ENCODE measurements at places on chromosomes 13 and 19. TPM values are rescaled to one million over a fixed set of nuclear protein-coding genes. Genes with fewer than 3 reads are reported as not detected.

- no peaks in the 10 kb centered on the region for H3K27me3 ChIP-seq
- no peaks in the 10 kb centered on the region for H3K4me1 ChIP-seq
- H3K4me3 ChIP-seq = no peak overlapping the region
- no peak for DNase-seq
These were observed 148.4 kb downstream of the AKAP11 start for GRCh38 chr13:42420304-42420703.

DNA sequence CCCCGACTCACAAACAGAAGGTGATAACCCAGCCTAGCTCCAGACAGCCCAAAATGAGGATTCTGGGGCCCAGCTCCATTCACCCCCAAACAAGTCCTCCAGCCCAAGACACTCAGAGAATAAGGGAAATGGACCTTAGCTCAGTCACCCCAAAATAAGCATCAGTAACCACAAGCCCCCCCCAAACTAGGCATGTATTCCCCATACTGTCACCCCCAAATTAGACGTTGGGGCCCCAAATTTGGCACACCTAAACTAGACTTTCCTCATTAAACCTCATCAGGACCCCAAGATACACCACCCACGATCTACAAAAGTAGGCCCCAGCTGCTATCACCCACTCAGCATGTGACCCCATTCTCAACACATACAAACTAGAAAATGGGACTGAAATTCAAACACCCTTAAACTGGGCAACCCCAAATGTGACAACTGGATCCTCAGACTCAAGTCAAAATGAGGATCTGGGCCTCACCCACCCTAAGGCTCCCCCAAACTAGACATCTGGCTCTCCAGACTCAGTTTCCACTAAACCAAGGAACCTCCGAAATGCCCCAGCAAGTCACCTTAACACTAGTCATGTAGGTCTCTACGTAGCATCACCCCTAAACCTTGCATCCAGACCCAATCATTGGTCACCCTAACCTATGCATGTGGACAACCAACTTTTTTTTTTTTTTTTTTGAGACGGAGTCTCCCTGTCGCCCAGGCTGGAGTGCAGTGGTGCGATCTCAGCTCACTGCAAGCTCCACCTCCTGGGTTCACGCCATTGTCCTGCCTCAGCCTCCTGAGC, 13.4 kb upstream of the ERFL start:
- no peak overlapping the region for H3K4me3 ChIP-seq
- no peaks in the 10 kb centered on the region for H3K36me3 ChIP-seq
- H3K4me1 ChIP-seq = no peaks in the 10 kb centered on the region

DNA sequence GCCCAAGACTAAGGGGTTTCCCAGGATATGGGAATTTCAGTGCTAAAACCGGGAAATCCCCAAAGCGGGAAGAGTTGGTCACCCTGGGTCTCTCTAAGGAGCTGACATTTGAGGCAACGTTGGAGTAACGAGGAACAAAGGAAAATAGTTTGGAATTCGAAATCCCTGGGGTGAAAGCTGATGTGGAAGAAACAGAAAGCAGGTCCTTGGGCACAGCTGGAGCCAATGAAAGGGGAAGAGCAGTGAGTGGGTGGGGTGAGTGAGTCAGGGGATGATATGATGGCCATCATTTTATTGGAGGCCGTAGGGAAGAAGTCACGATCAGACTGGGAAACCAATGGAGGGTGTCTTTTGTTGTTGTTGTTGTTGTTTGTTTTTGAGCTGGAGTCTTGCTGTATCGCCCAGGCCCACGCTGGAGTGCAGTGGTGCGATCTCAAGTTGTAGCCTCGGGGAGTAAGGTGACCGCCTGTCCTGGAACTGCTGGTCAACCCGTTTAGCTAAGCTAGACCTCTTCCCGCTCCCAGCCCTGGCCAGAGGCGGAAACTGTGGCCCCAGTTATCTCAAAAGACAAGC, 3.4 kb upstream of the RFX2 start:
- no peaks in the 10 kb centered on the region for H3K4me1 ChIP-seq
- H3K4me3 ChIP-seq = no peak overlapping the region
- DNase-seq = no peak
- no peaks in the 10 kb centered on the region for H3K27me3 ChIP-seq
- H3K36me3 ChIP-seq = no peaks in the 10 kb centered on the region

DNA sequence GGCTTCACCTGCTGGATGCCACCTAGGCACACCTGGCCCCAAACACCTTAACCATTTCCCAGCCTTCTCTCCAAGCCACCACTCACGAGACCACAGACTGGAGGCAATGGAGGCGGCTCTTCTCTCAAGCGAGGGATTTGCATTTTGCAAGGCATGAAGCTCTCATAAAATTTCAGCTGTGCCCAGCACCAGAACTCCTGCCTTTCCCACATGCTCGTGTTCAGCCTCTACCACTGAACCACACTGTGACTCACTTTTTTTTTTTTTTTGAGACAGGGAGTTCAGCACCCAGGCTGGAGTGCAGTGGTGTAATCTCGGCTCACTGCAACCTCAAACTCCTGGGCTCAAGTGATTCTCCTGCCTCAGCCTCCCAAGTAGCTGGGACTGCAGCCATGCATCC, 10.6 kb downstream of the NANOS3 start:
- peaks cover 2% of the 10 kb centered on the region for H3K27me3 ChIP-seq
- no peaks in the 10 kb centered on the region for H3K4me1 ChIP-seq
- H3K27ac ChIP-seq = no peak overlapping the region

GNG7 gene
- total RNA-seq = 0.83 TPM

GRCh38 chr19:19531951-19532805, 3.5 kb downstream of the YJEFN3 start:
- H3K36me3 ChIP-seq = peaks cover 2% of the 10 kb centered on the region
- no peaks in the 10 kb centered on the region for H3K27me3 ChIP-seq
- H3K4me3 ChIP-seq = no peak overlapping the region
- H3K4me1 ChIP-seq = no peaks in the 10 kb centered on the region

DNA sequence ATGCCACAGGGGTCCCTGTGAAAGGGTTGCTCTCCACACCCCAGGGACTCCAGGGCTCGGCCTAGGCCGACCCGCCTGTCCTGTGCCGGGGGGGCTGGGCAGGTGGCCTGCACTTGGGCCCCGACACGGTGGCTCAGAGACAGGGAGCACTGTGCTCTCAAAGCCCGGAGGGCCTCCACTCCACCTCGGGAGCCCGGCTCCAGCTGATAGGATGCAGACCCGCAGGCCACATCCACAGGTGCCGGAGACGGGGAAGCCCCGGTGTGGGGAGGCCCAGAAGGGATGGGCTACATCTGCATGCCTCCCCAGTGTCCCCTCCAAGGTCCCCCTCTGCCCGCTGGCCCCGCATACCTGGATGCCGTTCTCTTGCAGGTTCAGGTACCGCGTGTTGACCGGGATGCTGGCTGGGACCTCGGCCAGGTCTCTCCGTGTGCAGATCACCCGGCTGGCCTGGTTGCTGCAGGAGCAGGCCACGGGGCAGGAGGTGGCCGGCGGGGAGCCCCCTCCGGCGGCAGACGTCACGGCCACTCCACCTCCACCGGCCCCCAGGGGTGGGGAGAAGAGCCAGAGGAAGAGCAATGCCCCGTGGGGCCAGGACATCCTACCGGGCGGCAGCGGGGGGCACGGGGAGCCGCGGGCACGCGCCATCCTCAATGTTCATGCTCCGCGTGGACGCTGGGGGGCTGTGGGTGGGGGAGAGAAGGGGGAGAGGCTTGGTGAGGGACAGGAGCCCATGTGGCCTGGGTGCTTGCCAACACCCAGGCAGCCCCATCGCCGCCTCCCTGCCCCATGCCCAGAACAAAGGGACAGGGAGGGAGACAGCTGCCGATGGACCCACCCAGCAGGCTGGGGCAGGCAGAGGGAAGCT, 19.8 kb downstream of the LRRC4B start:
- DNase-seq = no peak
- no peaks in the 10 kb centered on the region for H3K36me3 ChIP-seq
- no peaks in the 10 kb centered on the region for H3K27me3 ChIP-seq
- H3K4me1 ChIP-seq = no peaks in the 10 kb centered on the region

GRCh38 chr19:56877069-56877715, 36.7 kb upstream of the PEG3 start:
- no peaks in the 10 kb centered on the region for H3K36me3 ChIP-seq
- no peaks in the 10 kb centered on the region for H3K4me1 ChIP-seq
- no peak overlapping the region for H3K27ac ChIP-seq
- H3K4me3 ChIP-seq = no peak overlapping the region
- H3K27me3 ChIP-seq = no peaks in the 10 kb centered on the region

- no peaks in the 10 kb centered on the region for H3K36me3 ChIP-seq
- H3K27ac ChIP-seq = no peak overlapping the region
- no peaks in the 10 kb centered on the region for H3K4me1 ChIP-seq
- no peaks in the 10 kb centered on the region for H3K27me3 ChIP-seq
These were observed 30.3 kb downstream of the TDRD3 start for GRCh38 chr13:60427285-60427684.

- no peak for DNase-seq
- peaks cover 24% of the 10 kb centered on the region for H3K4me1 ChIP-seq
- H3K36me3 ChIP-seq = no peaks in the 10 kb centered on the region
- no peak within 1 kb of the TSS for H3K4me3 ChIP-seq
- no peak within 1 kb of the TSS for H3K27ac ChIP-seq
These were observed at the start of gene FXYD7 for GRCh38 chr19:35143231-35143715. Gene FXYD7, plus strand, starts transcription at chr19:35143255. Its CDS starts 79 bp downstream, at chr19:35143334.

ZNF582 gene
- total RNA-seq = 4.1 TPM

DNA sequence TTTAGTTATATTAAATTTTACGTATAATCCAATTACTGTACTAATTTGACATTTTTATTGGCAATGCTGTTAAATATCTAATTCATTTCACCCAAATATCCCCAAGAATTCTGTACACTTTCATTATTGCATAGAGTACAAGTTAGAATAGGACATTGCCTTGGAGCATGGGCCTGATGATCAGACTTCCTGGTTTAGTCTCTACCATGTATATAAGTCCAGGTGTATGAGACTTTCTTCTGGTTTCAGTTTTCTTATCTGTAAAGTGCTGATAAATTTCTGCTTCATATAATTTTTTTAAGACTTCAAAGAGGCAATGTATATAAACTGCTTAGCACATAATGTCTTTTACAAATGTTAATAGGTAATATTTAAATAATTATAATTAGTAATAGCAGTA, 179.4 kb downstream of the KLF12 start:
- no peaks in the 10 kb centered on the region for H3K4me1 ChIP-seq
- H3K4me3 ChIP-seq = no peak overlapping the region
- H3K27me3 ChIP-seq = no peaks in the 10 kb centered on the region

DNA sequence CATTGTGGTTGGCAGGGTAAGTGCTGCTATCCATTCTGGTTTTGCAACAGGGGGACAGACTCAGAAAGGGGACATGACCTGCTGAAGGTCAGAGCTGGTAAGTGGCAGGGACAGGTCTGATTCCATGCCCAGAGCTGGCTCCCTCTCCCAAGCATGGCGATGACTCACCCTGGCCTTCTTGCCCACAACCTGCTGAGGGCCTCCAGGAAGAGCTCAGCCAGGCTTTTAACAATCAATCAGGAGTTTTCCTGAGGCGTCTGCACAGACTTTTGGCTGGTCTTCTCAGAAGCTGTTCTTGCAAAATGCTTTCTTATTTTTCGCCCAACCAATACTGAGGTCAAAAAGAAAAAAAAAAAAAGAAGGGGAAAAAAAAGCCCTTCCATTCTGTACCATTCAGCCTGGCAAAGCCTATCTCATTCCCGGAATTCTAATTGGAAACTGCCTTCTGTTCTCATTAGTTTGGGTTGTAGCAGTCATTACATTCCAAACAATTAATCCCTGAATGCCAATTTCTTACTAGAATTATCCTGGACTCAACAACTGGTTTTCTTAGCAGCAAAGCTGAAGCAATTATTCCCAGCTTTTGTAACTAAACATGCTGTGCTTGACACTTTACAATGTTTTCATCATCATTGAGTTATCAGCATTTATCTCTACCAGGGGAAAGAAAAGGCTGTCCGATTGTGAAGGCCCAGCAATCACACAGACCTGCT, 17.7 kb downstream of the SIAH3 start:
- H3K4me1 ChIP-seq = no peaks in the 10 kb centered on the region
- DNase-seq = peak; percentile 77
- no peaks in the 10 kb centered on the region for H3K36me3 ChIP-seq

- DNase-seq = peak; percentile 85
- no peaks in the 10 kb centered on the region for H3K36me3 ChIP-seq
- no peak overlapping the region for H3K4me3 ChIP-seq
- no peak overlapping the region for H3K27ac ChIP-seq
These were observed 7.4 kb upstream of the SLITRK6 start for GRCh38 chr13:85806553-85807175.

ETFB gene
- 123 TPM for total RNA-seq

ZNF285 gene
- 5.0 TPM for total RNA-seq

- peak; percentile 98 for DNase-seq
- no peaks in the 10 kb centered on the region for H3K27me3 ChIP-seq
- peaks cover 6% of the 10 kb centered on the region for H3K4me1 ChIP-seq
- H3K4me3 ChIP-seq = peak overlapping the region; percentile 8
These were observed 237.4 kb downstream of the RGCC start for GRCh38 chr13:41694545-41695301.

FBXO17 gene
- 26.7 TPM for total RNA-seq

DNA sequence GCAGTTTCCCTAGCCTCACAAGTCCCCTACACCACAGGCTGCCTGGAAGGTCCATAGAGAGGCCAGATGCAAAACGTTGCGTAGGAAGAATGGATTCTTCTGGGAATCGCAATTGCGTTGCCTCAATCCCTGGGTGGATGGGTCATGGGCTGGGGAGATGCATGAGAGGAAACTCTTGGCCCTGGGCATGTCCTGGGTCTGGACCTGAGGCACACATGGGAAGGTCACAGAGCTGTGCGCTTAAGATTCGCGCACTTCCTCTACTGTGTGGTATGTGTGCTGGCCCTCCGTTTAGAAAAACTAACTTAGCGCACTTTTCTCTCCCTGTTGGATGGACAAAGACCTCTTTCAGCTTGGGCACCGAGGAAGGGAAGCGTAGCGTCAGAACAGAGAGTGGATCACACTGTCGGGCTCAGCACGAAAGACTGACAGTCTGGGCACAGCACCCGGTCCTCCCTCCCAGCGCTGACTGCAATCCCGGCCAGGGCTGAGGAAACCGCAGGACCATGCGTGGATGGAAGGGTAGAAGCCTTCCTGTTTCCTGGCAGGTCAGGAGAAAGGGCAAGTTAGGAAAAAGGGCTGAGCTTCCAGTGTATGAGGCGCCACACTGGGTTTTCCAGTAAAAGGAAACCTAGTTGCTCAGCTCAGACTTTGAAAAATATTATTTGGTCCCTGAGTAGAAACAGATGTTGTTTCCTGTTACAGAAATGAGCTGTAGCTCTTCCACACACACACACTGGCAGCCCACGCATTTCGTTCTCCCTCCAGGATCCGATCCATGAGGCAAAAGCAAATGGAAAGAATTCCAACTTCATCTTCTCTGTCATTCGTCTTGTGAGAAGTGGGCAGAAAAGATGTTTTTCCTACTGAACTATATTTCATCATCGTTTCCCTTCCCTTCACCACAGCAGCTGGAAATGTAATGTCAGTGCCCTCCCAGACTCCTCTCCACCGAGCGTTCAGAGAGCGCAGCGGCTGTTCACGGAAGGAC, 86.0 kb downstream of the ING1 start:
- peaks cover 9% of the 10 kb centered on the region for H3K4me1 ChIP-seq
- peak overlapping the region; percentile 49 for H3K4me3 ChIP-seq
- H3K36me3 ChIP-seq = no peaks in the 10 kb centered on the region
- DNase-seq = peak; percentile 80
- peak overlapping the region; percentile 94 for H3K27ac ChIP-seq

Measured in fibroblast of lung (primary cell).